Kasumi-1 (cell line): ENCODE measurements at places on chromosomes 5 and 9.

- peak; percentile 39 for DNase-seq
Measured at GRCh38 chr5:136133222-136133921, 727 bp downstream of the SMAD5 start.

DNA sequence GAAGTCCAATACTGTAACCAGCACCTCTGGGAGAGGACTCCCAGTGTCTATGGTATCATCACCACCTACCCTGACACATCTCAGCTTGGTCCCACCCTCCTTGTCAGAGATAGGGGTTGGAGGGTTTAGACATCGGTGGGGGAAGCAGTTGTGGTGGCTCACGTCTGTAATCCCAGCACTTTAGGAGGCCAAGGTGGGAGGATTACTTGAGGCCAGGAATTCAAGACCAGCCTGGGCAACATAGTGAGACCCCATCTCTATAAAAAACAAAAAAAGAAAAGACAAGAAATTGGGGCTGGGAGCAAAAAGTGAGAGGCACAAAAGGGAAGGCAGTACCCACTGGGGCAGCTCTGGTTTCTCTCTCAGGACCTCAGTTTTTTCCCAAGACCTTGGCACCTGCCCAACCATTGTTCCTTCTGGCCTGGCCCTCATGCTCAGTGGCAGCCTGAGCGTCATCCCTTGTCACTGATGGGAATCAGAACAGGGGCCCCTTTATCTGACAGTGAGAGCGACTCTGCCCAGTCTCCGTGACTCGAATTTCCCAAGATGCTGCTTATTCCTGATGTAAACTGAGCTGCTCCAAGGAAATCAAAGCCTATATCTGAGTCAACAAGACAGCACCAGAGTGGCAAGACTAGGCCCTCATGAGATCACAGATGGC is 80.5 kb upstream of the HSPA9 start:
- DNase-seq: no peak

DNA sequence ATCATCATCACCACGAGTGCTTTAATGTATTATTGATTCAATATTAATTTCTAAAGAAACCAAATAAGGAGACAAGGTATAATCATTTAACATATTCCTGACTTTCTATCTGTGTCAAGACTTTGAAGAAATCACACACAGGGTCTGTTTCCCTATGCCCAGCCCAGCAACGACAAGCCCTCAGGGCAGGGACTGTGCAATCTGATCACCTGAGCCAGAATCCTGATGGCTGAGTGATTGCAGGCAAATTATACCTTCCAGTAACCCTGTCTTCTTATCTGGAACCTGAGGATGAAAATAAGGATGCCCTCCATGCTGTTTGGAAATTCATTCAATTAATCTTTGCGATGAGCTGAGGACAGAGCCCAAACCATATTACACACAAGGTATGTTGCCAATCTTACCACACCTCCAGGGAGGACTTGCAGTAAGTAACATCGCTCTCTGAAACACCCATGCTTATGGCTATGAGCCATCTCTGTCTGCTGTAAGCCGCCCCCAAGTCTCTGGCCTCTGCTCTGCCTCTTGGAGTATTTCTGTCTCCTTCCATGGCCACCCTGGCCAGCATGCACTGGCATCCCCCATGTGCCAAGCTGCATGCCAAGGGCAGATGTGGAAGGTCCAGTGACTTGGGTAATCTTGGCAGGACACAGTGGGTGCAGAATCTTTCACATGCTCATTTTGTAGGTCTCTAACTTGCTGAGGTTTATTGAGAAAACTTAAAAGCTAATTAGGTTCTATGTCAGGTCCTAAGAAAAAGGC is 10.6 kb downstream of the TAS2R1 start:
- DNase-seq: no peak

DNA sequence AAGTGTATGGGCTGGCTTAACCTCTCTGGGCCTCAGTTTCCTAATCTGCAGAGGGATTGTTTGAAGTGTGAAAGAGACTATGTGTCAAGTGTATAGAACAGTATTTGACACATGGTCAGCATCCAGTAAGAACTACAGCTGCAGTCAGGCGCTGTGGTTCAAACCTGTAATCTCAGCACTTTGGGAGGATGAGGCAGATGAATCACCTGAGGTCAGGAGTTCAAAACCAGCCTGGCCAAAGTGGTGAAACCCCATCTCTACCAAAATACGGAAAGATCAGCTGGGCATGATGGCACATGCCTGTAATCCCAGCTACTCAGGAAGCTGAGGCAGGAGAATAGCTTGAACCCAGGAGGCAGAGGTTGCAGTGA is 31.9 kb upstream of the STING1 start:
- DNase-seq: no peak

DNA sequence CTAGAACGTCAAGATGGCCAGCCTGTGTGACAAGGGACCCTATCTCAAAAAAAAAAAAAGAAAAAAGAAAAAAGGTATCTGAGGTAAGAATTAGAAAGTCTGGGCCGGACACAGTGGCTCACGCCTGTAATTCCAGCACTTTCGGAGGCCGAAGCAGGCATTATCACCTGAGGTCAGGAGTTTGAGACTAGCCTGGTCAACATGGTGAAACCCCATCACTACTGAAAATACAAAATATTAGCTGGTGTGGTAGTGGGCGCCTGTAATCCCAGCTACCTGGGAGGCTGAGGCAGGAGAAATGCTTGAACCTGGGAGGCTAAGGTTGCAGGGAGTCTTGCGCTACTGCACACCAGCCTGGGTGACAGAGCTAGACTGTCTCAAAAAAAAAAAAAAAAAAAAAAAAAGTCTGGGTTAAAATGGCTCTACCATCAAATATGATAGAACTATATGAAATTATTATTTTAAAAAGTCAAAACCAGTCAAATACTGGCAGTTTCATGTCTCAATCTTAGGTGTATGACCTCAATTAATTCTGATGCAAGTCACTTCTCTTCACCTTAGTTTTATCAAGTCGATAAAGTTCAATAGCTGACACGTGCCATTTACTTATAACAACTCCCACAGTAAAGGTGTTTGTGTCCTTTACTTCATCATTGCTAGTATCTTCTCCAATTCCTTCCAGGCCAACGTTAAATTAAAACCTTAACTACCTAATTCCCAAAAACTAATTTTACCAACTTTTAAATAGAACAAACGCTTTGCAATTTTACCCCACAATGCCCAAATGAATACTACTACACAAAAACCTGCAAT is 1.1 kb downstream of the RPS23 start:
- no peak for DNase-seq

DNA sequence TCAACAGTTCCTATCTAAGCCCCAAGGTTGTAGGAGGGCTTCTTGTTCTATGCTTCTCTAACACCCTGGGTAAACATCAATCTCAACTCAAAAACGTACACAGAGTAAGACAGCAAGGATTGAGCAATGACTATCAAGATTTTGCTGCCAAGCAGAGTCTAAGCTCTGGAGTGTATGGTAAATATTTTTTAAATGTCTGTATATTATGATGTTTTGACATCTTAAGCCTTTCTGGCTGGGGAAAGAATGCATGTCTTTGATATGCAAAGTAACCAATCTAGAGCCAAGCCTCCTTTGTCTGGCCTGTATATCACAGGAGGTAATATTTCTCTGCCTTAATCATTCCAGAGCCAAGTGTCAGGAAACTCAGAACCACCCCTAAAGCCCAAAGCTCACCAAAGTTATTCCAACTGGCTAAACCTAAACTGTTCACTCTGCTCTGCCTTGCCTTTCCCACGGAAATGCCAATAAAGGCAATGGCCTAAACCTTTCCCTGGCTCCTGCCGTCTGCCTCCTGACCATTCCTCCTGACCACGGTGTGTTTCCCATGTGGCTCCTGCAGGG is 45.2 kb downstream of the YIPF5 start:
- DNase-seq: no peak

- DNase-seq: no peak
Measured at GRCh38 chr9:2662496-2662895, 40.9 kb downstream of the VLDLR start.

DNA sequence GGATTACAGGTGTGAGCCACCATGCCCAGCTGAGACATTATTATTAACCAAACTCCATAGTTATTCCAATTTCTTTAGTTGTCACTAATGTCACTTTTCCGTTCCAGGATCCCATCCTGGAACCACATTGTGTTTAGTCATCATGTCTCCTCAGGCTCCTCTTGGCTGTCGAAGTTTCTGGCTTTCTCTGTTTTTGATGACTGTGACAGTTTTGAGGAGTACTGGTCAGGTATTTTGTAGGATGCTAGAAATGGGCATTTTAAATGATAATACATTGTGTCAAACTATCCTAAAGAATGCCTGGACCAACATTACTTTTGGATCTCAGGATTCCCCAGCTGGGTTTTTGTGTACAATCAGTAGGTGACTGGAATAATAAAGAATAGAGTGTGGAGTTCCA is 19.8 kb upstream of the NEUROG1 start:
- no peak for DNase-seq

GRCh38 chr5:34474573-34475021 is 181.5 kb upstream of the RAI14 start:
- DNase-seq: peak; percentile 77

- no peak for DNase-seq
Measured at GRCh38 chr9:928363-929042, 48.0 kb upstream of the DMRT3 start.

DNA sequence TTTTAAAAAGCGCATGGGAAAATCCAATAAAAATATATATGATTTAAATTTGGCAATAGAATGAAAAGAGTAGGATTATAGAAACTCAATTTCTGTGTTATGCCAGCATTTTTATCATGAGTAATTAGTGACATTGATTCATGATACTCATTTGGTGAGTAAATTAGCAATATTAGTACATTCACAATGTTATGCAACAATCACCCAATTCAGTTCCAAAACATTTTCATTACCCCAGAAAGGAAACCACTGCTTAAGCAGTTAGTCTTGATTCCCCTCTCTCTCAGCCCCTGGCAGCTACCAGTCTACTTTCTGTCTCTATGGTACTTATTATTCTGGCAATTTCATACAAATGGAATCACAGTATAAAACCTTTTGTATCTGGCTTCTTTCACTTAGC is 27.0 kb downstream of the OSMR start:
- DNase-seq: no peak

DNA sequence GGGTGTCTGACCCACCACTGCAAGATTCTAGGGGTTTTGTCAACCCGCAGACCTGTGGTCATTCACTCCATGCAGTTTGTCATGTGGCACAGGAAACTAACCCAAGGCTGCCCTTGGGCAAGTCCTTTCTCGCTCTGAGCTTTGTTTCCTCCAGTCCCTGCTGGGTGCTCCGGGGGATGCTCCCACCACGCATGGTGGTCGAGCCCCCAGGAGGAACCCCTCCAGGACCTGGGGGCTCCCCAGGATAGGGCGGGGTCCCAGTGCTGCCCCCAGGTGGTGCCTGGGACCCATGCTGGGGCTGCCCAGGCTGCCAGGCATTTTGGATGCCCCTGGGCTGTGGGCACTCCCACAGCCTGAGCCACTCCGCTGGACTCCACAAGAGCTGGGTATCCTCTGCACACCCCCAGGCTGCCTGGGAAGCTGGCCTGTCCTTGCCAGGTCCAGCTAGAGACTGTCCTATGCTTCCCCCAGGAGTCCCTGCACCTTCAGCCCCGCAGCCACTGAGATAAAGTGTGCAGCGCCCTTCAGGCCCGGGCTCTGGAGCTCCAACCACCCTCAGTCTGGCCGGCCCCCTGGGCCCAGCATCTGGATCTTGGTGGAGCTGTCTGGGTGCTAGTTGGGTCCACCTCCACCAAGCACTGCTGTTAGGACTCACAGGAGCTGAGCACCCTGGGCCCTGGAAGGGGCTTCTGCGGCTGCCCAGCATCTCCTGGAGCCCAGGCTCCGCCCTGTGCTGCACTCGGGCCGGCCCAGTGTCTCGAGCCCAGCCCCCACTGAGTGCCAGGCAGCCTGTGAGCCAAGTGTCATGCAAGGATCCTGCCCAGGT is 104.3 kb downstream of the PHF2 start:
- DNase-seq: no peak

DNA sequence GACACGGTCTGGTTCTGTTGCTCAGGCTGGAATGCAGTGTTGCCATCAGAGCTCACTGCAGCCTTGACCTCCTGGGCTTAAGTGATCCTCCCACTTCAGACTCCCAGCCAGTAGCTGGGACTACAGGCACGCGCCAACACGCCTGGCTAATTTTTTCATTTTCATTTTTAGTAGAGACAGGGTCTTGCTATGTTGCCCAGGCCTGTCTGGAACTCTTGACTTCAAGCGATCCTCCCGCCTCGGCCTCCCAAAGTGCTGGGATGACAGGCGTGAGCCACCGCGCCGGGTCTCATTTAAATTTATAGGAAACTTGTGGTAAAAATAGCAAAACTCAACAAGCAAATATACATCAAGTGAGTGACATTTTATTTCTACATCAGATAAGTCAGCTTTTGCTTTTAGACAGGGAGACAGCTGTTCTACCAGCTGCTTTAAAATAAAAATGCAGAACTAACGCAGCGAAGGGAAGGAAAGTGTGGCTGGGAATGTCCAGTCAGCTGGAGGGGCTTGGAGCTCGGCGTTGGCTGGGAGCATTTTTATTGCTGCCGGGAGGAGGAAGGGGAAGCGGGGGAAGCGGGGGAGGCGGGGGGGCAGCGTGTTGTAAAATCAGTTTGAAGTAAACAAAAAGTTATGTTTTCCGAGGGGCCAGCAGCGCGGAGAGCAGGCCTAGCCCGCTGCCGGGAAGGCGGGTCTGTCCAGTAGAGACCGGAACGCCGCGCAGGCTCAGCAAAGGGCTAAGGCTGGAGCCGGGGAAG is 707 bp upstream of the ZFYVE16 start:
- peak; percentile 61 for DNase-seq

GRCh38 chr9:16729651-16730050 is 140.8 kb downstream of the BNC2 start:
- DNase-seq: no peak

- no peak for DNase-seq
Measured at GRCh38 chr5:164373876-164374275, 868.5 kb downstream of the MAT2B start.

DNA sequence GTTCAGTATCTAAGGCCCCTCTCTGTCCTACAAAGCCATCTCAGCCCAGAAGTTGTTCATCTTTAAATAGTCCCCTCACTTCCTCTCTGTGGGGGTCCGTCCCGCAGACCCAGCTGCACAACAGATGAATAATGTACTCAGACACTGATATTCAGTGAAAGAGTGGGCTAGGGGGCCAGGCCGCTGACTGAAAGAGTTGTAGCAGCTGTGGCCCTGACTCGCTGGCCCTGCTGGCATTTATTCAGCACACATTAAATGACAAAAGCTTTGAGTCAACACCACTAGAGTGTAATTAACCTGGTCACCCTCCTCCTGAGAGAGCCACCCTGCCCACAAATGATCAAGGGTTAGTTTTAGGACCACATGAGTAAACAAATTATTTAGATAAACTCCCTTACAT is 76.3 kb downstream of the MED10 start:
- DNase-seq: no peak

DNA sequence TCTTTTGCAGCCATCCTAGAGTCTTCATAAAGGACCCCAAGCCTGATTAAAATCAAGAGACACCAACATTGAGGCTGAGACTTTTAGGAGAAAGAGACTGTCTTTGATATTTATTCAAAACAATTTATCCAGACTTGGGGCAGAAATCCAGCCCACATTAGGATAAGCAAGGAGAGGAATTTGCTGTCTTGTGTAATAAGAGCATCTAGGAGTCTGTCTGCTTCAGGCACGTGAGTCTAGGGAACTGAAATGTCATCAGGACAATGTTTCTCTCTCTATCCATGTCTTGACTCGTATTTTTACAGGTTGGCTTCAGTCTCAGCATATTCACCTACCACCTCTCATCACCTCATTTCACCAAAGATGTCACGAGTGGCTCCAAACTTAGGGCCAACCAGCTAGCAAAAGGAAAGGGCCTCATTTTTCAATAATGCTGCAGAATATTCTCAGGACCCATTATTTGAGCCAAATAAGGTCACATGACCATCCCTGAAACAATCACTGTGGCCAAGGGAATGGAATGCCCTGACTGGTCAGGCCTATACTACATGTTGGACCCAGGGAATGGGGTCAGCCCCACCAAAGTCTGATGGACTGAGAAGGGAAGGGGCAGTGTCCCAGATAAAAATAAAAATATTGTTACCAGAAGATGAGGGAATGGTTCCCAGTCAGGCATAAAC is 70.3 kb upstream of the SAP30L start:
- DNase-seq: no peak
